ENCODE measurements at places on chromosomes 13 and 19. TPM values are rescaled to one million over a fixed set of nuclear protein-coding genes. Genes with fewer than 3 reads are reported as not detected.

SIGLEC5 gene
- not detected for total RNA-seq

IL12RB1 gene
- total RNA-seq, result not detected

PGLYRP2 gene
- total RNA-seq, result not detected

LILRB4 gene
- total RNA-seq, result not detected

All from fibroblast of the aortic adventitia (primary cell).